ENCODE measurements at places on chromosomes 3 and 15. TPM values are rescaled to one million over a fixed set of nuclear protein-coding genes. Genes with fewer than 3 reads are reported as not detected.

DNA sequence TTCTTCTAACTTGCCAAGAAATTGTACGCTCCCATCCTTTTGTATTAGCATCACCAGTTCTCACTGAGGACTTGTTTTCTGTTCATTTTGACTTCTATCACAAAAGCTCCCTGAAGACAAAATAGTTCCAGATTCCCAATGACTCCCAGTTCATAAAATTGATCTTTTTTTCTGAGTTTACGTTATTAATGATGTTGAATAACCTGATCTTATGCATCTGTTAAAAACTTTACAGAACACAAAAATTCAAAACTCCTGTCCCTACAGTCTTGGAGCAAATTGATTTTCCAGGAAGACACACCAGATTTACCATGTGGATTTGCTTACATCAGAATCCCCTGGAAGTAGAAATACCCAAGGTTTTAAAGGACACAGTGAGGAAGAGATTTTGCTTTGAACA, 8.3 kb upstream of the KCNMB2 start:
- DNase-seq = no peak

- no peak for DNase-seq
These were observed 182.3 kb upstream of the FAM3D start for GRCh38 chr3:58848826-58849225.

DNA sequence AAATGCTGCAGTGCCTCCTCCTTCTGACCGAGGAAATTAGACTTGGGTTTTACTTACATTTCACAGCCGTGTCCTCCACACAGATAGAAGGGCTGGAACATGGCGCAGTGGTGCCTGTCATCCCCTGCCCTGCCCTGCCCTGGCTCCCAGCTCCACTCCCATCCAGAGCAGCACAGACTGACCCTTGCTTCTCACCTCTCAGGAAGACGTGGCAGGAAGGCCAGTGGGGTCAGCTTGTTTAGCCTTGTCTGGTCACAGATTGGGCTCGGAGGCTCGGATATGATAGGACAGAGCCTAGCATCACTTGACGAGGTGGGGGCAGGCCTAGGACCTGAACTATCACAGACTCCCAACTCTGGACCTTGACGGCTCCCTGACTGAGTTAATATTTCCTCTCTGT, 88.5 kb downstream of the LINGO1 start:
- DNase-seq = no peak

CATSPER2 gene
- total RNA-seq = 3.2 TPM

DAZL gene
- not detected for total RNA-seq

EPHA3 gene
- not detected for total RNA-seq

Data from hematopoietic multipotent progenitor cell (in vitro differentiated cells).